Kidney (tissue), 22 donors: ENCODE measurements at places on chromosomes 4 and X. TPM values are rescaled to one million over a fixed set of nuclear protein-coding genes. Genes with fewer than 3 reads are reported as not detected.

ZDHHC15 gene
- 2.6 TPM for total RNA-seq

SLC25A43 gene
- 15.5 TPM for total RNA-seq

SLBP gene
- 30.7 TPM for total RNA-seq

LRBA gene
- total RNA-seq, result 76.7 TPM

DNA sequence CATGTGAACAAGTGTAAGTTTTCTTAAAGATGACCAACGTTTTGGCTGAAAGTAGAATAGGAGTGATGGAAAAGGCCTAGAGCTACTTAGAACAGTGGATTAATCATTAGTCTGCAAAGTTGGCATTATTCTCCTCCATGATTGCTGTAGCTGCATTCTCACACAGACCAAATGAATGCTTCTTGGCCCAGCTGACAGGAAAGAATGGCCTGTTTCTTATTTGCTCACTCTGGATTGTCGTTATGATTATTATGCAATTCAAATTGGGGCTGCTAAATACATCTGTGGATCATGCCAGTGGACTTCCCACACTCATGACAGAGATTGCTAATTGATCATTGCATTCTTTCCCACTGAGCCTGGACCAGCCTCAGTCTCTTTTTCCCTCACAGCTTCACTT, 285.0 kb downstream of the STIM2 start:
- DNase-seq, result no peak

DNA sequence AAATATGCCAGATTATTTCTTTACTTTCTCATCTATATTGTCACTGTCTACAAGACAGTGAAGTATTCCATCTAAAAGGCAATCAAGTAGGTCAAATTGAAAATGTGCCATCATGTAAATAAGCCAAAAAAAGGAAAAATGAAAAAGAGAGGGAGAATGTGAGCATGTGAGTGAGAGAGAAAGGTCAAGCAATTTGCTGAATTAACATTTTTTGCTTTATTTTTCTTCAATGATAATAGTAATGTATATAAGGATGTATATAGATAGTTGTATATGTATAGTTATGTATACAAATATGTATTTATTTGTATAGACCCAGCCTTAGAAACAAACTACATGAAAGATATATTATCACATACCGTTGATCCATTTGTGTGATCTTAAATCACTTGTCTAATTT, 11.5 kb downstream of the CXCL8 start:
- DNase-seq, result no peak

DNA sequence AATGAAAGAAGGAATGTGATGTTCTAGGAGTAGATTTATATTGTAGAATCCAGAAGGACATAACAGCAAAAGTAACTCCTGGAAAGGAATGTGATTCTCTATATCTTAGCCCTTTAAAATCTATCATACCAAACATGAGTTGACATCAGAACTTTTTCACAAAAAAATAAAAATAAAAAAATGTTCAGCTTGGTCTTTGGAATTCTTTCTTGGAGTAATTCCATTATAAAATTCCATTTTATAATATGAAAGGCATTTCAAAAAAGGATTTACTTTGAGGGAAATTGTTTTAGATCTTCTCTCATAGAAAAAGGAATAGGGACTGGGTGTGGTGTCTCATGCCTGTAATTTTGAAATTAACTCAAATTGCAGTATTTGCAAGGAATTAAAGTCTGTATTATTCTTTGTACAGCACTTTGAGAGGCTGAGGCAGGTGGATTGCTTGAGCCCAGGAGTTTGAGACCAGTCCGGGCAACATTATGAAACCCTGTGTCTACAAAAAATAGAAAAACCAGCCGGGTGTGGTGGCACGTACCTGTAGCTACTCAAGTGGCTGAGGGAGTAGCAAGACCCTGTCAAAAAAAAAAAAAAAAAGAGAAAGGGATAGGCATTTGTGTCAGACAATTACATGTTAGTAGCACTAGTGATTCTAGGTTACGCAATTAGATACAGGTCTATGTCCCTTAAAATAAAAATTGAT, 134.9 kb downstream of the SLC4A4 start:
- no peak for DNase-seq

- DNase-seq, result peak; percentile 60
Measured at GRCh38 chrX:134172588-134173259, 64.3 kb upstream of the CCDC160 start.

- DNase-seq, result no peak
Measured at GRCh38 chr4:60648774-60649173, 551.4 kb upstream of the ADGRL3 start.

DNA sequence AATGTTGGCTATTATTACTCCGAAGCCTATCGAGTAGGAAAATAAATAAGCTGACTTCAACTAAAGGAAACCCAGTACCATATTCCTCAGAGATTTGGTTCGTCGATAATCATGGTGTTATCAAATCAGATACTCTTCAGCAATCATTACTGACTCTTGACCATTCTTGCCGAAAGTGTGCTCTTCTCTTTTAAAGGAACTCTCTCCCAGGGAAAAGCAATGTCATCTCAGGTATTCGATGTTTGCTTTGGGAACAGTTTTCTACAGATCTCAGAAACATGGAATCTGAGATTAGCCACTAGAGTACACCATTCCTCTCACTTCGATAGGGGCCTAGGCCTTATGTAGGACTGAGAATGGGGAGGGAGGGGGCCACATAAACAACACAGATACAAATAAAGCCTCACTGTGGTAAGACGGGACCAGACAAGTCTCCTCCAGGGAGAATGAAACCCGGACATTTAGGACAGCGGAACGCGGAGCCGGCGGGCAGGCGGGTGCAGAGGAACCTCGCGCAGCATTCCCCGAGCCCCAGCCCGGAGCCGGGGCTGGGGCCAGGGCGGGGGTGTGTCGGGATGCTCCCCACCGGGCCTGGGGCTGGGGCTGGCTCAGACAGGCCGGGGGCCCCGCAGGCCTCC, 581 bp downstream of the DNAJB14 start:
- no peak for DNase-seq

DNA sequence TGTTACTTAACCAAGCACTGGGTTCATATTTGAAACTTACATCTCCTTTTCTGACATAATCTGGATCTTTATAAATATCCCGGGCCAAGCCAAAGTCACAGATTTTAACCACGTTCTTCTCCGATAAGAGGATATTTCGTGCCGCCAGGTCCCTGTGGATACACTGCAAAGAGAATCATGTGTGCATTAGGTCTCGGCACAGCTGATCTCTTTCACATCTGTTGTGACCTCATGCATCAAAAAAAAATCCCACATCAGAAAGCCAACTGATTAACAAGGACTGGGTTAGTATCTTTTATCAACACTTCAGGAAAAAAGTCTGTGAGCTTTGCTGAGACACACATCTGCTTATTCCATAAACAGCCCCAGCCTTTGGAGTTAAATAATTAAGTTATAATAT, 35.5 kb downstream of the KDR start:
- DNase-seq, result no peak

- DNase-seq, result no peak
Measured at GRCh38 chr4:8326206-8326605, 56.7 kb downstream of the HTRA3 start.

- DNase-seq, result no peak
Measured at GRCh38 chr4:6031846-6032245, 13.6 kb upstream of the C4orf50 start.

- no peak for DNase-seq
Measured at GRCh38 chr4:100635899-100636298, 118.1 kb upstream of the EMCN start.

DNA sequence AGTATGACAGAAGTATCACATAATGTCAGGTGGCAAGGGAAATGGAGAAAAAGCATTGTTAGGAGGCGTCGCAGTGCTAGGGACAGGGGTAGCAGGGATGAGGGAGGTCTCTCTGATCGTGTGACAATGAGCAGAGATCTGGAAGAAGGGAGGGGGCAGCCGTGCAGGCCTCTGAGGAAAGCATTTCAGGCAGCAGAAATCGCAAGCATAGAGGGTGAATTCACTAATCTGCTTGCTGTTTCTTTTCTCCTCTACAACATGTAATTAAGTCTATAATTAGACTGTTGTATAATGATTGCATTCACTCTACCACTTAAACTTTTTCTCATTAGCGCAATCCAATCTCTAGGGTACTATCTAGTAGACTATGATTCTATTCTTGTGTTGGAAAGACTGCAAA, 9.1 kb downstream of the CYP4V2 start:
- no peak for DNase-seq
